D341Med (cell line): ENCODE measurements at places on chromosomes 13 and 19.

GRCh38 chr13:109480011-109480955, 306.1 kb downstream of the IRS2 start:
- no peak for DNase-seq

GRCh38 chr19:2050349-2050990, 574 bp downstream of the MKNK2 start:
- DNase-seq: no peak

- no peak for DNase-seq
Observed at GRCh38 chr13:60501236-60501635, 104.2 kb downstream of the TDRD3 start.

- no peak for DNase-seq
Observed at GRCh38 chr13:98909016-98909415, 68.8 kb downstream of the DOCK9 start.

DNA sequence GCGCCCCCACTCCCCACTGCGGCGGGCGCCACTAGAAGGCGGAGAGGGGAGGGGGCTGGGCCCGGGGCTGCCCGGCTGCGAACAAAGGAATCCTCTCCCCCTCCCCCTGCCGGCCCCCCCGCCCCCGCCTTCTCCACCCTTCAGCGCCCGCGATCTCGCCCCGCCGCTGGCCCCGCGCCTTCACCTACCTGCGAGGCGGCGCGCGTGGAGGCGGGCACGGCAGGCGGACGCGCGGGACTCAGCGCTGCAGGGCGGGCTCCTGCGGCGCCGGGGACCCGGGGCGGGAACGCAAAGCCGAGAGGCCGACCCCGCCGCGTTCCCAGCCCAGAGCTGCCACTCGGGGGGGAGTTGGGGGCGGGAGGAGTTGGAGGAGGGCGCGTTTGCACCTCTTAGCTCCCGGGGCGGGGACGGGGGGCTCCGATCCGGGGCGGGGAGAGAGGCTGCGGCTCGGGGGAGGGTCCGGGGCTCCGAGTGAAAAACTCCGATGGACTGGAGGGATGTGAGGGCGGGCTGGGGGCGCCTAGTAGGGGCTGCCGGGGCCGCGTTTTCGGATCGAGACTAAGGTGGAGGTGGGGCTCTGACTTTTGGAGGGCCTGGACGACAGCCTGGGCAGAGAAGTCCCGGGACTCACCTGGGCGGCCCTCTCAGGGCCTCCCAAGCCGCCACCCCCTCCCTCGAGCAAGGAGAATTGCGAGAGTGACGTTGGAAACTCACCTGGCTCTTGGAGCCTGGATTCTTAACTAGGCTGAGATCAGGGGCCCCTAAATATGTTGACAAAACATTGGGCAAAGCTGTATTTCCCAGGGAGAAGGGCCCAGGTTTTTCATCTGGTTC, at the start of gene FBN3:
TSS of gene FBN3 (minus strand) at position 332 of the 834 bp plus-strand sequence. CDS start 2,112 bp downstream, outside the sequence.
- DNase-seq: peak; percentile 75

DNA sequence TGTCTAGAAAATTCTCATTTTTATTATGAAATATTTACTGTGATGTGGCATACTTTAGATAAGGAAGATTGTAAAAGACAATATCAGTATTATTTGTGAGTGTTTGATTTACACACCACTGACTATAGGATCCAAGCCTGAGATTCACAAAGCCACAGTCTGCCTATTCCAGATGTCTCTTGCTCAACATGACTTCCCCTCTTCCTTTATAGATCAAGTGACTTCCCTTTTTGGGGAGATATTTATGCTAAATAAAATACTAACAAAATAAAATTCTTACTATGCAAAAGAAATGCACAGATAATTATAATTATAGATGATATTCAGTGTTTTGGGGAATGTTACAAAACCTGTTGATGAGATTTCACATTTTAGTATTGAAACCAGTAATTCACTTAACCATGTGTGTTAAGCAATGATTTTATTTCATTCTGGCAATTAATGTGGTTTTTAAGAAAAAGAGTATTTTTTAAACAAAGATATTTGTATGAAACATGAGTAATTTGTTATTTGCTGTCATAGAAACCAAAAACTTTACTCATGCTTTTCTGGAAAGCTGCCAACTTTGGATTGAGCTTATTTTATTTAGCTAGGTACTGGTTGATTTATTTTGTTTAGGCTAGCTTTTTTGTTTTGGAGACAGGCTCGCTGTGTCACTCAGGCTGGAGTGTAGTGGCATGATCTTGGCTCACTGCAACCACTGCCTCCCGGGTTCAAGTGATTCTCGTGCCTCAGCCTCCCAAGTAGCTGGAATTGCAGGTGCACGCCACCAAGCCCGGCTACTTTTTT, 13.7 kb upstream of the GPR183 start:
- no peak for DNase-seq

DNA sequence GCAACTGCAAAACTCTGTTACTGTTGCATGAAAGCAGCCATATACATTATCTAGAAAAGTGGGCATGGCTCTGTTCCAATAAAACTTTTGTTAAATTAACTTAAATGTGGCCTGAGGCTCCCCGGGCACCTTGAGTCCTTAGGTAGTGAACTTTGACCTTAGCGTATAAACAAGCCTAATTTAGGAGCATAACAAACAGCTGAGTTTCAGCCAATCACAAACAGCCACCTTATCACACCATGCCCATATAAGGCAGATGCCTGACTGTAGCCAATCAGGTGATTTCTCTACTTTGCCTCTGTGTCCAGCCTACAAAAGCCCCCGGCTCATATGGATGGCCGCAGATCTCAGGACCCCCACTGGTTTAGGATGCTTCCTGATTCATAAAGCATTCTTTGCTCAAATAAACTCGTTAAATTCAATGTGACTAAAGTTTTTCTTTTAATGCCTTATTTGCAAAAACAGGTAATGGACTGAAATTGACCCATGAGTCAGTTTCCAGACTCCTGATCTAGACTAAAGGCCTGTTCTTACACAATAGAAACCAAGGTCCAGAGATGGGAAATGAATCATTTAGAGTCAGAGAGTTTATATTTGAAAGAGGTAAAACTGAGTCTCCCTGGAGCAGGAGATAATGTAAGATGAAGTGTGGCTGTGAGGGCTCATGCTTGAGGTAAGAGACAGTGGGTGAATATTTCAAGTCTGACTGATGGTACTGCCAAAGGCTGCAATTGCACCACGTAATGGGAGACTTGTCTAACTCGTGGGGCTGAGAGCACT, 130.2 kb downstream of the FGF9 start:
- DNase-seq: no peak

DNA sequence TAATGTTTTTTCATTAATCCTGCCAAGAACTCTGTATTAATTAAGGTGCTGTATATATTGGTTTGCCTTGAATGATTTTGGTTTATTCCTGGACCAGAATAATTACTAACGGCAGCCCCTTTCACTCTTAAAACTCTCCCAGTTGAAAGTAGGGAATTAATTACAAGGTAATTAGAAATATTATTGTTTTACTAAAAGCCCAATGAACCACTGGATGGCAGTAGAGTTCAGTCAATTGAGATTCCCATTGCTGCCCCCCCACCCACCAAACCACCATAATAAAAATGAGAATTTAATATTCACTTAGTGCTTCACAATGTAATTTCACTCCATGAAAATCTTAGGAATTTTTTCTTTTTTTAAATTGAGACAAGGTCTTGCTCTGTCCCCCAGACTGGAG, 13.7 kb downstream of the WBP4 start:
- peak; percentile 57 for DNase-seq

DNA sequence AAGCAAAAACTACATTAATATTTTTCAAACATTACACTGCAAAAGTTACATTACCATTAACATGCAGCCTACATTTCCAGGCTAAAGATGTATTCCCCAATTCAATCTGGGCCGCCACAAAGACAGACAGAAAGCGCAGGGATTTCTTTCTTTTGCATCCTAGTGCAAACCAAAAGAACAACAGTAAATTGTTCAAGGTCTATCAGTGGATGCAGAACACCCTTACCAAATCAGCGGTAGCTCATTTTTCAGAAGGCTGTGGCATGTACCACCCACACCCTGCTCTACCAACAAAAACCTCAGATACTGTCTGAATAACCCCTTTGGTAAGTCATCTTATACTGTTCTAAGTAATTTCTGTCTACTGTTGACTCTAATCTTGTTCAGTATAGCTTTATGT, 3.6 kb downstream of the TPT1 start:
- DNase-seq: no peak

GRCh38 chr13:104975272-104975671, 1560.2 kb downstream of the EFNB2 start:
- DNase-seq: no peak

DNA sequence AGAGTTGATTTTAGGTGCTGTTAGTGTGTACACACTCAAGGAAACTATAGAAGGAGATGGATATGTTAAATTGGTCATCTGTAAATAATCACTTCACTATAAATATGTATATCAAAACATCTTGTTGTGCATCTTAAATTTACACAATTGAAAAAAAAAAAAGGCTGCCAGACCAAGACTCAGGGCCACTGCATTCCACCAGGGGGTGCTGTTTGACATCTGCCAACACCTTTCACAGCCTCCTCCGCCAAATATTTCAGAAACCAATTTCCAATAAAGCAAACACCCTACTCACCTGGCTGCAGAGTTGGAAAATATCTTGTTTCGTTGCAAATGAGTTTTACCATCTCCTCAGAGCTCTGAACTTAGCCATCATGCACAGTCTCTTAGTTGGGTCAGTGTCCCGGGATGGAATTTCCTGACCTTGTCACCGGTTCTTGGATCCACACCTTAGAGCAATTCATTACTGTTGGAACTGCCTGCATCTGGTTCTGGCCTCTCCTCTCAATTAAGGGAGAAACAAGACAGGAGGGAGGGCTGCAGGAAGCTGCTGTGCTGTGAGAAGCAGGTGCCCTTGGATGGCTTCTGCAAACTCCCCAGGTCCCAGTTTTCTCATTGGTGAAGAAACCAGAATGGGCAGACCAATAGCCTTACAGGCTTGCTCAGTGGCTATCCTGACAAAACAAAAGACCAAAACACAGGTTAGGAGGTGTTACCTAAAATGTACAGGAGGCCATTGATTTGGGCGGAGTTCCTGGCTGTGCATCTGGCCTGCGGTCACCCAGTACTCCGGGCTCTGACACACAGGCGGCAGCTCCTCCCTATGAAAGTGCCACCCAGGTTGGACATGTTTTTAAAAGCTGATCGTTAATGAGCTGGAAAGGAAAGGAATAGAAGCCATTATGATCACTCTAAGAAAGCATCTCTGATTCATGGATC, 746.6 kb downstream of the UQCRFS1 start:
- peak; percentile 45 for DNase-seq

GRCh38 chr13:103716718-103717117, 650.5 kb upstream of the SLC10A2 start:
- DNase-seq: no peak

DNA sequence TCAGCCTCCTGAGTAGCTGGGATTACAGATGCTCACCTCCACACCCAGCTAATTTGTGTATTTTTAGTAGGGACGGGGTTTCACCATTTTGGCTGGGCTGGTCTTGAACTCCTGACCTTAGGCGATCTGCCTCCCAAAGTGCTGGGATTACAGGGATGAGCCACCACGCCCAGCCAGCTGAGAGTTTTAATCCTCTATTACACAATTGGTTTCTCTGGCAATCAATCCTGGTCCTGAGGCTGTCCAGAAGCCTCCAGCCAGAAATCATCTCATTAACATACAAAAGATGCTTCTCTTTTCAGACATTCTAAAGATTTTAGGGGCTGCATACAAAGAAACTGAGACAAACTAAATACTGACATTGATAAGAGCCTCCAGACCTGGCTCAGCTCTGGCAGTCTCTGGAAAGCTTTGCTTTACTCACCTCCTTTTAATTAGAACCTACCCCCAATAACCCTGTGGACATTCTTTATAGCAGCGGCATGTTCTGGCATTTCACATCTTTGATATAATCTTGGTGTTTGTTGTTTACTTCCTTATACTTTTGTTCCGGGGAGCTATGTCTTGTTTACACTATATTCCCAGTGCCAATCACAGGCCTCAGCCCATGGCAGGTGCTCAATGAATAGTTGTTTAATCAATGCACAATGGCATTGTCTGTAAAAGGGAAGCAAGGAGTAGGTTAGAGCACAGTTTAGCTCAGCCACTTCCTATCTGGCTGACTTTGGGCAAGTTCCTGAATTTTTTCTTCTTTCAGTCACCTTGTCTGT, 4.1 kb upstream of the ZNF724 start:
- no peak for DNase-seq

DNA sequence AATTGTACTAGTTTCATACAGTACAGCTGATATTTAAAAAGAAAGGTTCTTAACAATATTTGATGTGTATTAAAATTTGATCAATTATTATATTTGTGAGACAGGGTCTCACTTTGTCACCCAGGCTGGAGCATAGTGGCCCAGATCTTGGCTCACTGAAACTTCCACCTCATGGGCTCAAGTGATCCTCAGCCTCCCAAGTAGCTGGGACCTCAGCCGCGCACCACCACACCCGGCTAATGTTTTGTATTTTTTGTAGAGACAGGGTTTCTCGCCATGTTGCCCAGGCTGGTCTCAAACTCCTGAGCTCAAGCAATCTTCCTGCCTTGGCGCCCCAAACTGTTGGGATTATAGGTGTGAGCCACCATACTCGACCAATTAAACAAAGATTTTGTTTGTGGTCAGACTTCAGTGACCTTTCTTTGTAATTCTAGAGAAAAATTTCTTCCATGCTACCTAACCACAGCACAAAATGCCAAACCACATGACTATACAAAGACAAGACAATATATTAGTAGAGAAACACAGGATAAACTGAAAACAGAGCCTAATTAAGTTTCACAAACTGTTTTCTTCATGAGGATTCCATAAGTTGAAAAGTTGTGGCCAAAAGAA, 59.6 kb downstream of the RBM26 start:
- DNase-seq: no peak

- peak; percentile 58 for DNase-seq
Observed at GRCh38 chr19:15101479-15102082, 5.6 kb upstream of the SYDE1 start.

DNA sequence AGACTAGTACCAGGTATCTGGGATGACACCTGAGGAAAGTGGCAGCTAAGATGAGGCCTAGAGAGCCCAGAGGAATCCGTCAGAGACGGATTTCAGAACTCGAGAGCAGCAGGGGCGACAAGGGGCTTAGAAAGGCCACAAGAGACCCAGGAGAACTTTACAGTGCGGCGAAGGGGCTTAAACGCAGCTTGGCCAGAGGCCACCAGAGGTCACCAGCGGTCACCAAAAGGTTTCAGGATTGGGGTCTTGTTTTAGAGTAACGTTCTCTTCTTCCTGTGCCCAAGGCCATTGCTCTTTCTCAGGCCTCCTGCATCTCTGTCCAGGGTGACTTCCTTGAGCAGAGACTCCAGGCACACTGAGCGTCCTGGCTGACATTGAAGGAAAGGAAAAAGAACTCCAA, 2.2 kb downstream of the ZSCAN22 start:
- DNase-seq: peak; percentile 44

- DNase-seq: no peak
Observed at GRCh38 chr19:10977742-10978092, 16.9 kb downstream of the SMARCA4 start.

DNA sequence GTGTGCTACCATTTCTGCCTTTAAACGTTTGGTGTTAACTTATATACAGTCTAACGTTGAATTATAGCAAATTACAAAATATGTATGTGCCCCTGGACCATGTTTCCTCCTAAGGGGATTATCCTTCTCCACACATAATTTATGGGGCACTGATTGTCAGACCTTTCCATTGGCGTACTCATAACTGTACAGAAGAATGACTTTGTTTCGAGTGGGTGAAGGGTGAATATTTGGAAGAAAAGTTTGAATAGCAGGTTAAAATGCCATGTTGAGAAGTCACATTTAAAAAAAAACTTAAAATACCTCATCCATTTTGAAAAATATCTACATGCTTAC, 58.8 kb downstream of the SLC10A2 start:
- no peak for DNase-seq
